NCI-H1105 (cell line): ENCODE measurements at places on chromosomes 1 and 21.
A peak's percentile ranks its signal among the peaks of the same experiment; 100 is the strongest.

GRCh38 chr1:6096243-6097116, 50.8 kb downstream of the KCNAB2 start:
- no peak for DNase-seq

GRCh38 chr1:180507795-180508724, 5.7 kb upstream of the ACBD6 start:
- no peak for DNase-seq

DNA sequence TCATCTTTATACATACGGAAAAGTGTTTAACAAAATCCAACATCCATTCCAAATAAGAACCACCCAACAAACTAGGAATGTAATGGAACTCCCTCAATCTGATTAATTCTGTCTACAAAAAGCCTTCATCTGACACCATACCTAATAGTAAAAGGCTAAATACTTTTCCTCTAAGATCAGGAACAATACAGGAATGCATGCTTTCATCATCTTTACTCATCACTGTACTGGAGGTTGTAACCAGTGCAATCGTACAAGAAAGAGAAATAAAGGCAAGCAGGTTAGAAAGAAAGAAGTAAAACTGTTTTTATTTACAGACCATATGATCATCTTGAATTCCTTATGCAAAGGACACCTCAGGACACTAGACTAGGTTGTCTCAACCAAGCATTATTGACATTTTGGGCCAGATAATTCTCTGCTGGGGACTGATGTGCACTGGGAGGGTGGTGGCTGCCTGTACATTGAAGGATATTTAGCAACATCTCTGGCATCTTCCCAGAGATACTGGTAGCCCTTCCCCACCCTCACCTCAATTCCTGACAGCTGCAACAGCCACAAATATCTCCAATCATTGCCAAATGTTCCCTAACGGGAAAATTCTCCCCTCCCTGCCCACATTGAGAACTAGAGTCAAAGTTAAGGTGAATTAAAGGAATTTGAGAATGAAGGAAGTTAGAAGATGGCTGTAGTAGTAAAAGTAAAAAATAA, 30.6 kb upstream of the INSL5 start:
- no peak for DNase-seq

DNA sequence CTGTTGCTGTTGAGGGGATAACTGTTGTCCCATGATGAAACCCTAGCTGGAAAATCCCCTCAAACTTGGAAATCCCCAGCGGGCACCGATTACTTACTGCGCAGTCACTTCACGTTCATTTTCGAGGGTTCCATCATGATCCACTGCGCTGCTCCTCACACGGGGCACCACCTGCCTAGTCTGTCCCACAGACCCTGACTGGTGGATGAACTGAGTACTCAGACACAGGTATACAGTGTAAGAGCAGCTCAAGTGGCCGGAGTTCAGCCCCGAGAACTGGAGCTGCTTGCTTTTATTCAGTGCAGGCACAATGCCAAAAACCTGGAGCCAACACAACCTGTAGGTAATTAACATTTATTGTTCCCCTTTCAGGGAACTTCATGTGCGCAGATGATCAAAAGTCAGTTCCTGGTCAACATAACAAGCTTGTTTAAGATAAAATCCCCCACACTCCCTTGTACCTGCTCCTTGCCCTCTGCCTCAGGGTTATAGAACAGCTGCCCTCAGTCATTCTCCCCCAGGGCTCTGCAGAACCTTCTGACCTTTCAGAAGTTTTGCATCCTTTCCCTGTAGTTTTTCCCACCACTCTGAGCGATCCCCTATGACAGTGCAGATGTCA, 46.5 kb upstream of the PRELP start:
- peak; percentile 88 for DNase-seq

GRCh38 chr1:63636192-63637105, 43.2 kb downstream of the PGM1 start:
- DNase-seq = no peak

DNA sequence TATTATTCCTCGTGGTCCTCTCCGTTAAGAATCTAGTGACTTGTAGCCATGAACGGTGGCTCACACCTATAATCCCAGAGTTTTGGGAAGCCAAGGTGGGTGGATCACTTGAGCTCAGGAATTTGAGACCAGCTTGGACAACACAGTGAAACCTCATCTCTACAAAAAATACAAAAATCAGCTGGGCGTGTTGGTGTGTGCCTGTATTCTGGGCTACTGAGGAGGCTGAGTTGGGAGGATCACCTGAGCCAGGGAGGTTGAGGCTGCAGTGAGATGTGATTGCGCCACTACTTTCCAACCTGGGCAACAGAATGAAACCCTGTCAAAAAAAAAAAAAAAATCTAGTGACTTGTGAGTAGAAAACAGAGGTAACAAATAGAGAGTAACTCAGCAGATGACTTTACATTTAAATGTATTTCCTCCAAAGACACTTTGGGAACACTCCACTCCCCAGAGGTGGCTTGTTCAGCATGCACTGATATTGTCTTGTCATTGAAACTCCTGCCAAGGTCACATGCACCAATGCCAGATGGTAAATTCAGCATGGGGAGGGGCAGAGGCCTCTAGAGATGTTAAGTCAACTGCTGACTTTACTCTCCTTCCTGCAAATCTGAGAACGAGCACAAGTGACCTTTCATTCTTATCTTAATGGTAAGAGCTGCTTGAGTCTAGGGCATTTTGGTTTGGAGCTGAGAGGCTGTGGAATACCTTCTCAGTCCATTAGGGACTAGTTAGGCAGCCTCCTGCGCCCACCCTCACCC, 24.9 kb downstream of the CCDC185 start:
- DNase-seq = no peak

DNA sequence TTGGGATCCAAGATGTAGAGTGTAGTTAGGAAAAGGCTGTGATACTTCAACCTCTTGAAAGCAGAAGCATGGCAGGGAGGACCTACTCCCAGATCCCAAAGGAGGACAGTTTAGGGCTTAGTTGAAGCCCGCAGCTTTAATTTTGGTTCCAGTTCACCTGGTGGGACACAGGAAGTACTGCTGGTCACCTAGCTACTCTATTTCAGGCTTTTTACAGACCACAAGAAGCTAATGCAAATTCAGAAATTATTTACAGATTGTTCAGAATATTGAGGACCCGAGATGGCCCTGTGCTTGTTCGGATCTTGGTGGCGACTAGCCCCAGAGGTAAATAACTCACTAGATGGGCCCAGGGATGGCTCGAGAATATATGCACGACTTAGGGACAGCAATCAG, 6.4 kb upstream of the SMCP start:
- DNase-seq = no peak

DNA sequence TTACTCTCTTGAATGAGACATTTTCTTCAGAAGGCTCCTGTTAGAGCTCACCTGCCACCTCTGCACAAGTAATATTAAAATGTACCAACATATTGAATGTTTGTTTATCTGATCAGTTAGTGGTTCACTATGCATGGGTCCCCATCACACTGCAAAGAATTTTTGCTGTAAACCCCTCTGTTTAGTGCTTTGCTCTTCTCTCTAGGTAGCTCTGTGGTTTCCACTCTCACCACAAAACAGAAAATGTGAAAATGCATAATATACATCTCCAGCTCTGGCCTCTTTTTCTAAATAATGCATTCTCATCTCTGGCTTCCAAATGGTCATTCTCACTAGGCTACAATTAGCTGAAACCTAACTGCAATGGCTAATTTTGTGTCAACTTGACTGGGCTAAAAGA, 176.7 kb downstream of the TRIM33 start:
- DNase-seq = no peak

- DNase-seq = no peak
These were observed 57.8 kb downstream of the SIK1 start for GRCh38 chr21:43369124-43369523.

DNA sequence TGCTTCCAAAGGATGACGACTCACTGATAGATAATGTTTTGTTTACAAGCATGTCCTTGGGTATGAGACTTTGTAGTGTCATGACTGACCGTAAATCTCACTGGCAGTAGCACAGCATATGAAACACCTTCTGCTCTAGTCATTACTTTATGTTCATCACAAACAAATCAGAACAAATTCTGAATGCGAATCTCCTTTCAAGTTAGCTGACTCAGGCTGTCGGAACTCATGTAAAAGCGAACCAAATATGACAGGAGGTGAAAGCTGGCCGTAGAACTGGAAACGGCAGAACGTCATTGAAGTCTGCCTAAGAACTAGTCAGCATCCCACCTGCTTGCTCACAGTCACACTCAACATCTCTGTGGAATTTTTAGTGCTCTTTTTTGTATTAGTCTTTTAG, 143.9 kb downstream of the RGS7 start:
- DNase-seq = no peak

GRCh38 chr1:160371756-160372155, 4.9 kb downstream of the NHLH1 start:
- DNase-seq = no peak

- DNase-seq = no peak
These were observed at the start of gene VWA5B1 for GRCh38 chr1:20290624-20291597. TSS of gene VWA5B1 (plus strand) at chr1:20290875. CDS start at chr1:20310602, 19,727 bp downstream.

- DNase-seq = no peak
These were observed 47.6 kb downstream of the IRF2BP2 start for GRCh38 chr1:234562334-234562733.

DNA sequence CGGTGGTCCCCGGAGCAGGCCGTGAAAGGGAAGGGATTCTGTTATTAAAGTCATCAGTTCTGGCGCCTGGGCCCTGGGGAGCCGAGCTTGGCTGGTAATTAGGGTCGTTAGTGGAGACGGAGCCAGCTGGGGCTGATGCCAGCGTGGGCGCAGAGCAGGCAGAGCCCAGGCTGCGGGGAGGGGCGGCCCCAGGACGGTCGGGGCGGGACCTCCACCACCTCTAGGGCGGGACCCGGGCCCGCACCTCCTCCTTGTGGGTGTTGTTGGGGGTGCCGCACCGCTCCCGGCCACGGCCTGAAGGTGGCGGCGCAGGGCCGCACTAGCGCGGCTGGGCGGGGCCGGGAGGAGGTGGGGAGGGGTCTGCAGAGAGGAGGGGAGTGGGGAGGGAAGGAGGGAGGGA, 470.6 kb downstream of the PTPRU start:
- peak; percentile 50 for DNase-seq

GRCh38 chr1:231139125-231139649, 22.7 kb upstream of the TRIM67 start:
- DNase-seq = no peak
